ENCODE measurements at places on chromosomes 1 and 21. TPM values are rescaled to one million over a fixed set of nuclear protein-coding genes. Genes with fewer than 3 reads are reported as not detected.

The OR2L2 gene
- 0.18 TPM for total RNA-seq

The FCRL1 gene
- total RNA-seq: 111 TPM

The S100A7A gene
- total RNA-seq: not detected

DNA sequence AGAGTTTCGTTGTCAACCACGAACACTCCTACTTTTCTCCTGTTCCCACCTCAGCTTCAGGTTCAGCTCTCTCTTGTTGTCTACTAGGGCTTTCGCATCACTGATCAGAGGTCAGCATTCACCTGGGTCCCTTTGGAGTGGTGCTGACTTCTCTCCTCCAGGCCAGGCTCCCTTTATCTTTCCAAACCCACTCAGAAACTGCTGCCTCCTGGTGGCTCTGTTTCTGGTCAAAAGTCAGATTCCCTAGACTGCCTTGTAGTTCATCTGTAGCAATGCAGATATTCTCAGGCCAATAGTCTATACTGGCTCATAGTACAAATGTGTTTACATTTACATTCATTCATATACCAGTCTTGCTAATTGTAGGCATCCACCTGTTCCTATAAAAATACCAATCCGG lies 6.4 kb upstream of the ERI3 start:
- no peak overlapping the region for H3K27ac ChIP-seq
- H3K4me3 ChIP-seq: no peak overlapping the region
- no peak for DNase-seq

DNA sequence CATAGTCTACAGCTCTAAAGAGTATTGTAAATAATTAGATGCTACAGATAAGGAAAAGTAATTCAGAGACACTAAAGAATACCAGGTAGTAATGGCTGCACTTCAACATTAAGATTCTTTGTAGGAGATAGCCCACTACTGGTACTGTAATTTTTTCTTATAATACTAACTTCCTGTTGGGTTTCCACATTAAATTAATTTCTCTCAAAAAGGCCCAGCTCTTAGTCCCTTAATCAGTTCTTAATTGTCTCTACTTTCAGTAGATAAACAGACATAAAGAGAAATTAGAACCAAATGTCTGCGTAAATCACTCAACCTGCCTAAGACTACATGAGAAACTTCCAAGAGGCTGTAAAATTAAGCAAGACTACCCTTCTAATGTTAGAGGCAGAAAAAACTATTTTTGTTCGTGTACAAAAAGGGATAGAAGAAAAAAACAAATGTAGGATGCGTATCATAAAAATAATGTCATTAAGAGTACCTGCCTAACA lies 83.4 kb downstream of the NOTCH2 start:
- no peaks in the 10 kb centered on the region for H3K27me3 ChIP-seq
- H3K4me1 ChIP-seq: peaks cover 31% of the 10 kb centered on the region
- peaks cover 58% of the 10 kb centered on the region for H3K36me3 ChIP-seq
- no peak overlapping the region for H3K4me3 ChIP-seq
- H3K27ac ChIP-seq: no peak overlapping the region
- no peak for DNase-seq

DNA sequence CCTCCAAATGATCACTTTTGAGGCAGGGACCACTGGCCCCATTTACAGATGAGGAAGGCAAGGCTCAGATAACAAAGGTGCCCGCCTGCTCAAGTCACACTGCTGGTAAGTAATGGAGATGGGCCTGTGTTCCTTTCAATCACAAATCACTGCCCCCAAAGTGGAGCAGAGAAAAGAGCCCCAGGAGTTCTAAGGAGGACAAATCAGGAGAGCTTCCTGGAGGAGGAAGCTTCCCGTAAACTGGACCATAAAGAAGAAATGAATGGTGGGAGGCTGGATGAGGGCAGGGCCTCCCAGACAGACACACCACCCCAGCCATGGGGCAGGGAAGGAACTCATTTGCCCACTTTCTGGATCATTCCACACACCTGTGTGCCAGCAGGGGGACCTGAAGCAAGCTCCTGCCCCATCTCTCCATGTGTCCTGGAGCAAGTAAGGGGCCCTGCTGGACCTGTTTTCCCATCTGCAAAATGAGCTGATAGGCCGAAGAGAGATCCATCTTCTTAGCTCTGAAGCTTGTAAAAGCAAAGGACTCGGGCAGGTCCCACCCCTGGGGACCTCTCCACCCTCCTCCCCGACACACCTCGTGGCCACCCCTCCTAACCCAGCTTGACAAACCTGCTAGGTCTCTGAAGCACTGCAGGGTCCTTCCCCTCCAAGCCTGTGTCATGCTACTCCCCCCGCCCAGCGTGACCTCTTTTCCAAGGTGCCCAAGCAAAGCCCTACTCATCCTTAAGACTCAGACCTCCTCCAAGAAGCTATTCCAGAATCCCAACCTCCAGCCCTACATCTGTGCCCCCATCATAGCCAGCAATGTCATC lies 5.5 kb downstream of the LAPTM5 start:
- H3K4me3 ChIP-seq: peak overlapping the region; percentile 79
- H3K27me3 ChIP-seq: no peaks in the 10 kb centered on the region
- peaks cover 90% of the 10 kb centered on the region for H3K4me1 ChIP-seq
- no peak for DNase-seq

DNA sequence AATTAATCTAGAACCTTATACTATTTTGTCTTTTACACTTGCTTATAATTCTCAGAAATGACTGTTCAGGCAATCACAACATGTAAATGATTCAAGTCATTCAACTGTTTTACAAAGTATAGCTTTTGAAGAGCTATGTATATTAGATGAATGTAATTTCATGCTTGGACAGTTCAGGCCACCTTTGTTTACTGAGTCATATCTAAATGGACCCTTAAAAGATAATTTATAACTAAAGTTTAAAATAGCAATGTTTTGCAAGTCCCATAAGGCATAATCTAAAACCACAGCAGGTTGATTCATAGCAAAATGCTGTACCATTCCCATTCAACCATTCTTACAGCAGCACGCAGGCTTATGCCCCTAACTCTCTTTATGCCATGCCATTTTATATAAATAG lies 64.8 kb downstream of the PIK3R3 start:
- DNase-seq: no peak
- H3K27me3 ChIP-seq: no peaks in the 10 kb centered on the region
- H3K27ac ChIP-seq: no peak overlapping the region
- no peaks in the 10 kb centered on the region for H3K36me3 ChIP-seq

DNA sequence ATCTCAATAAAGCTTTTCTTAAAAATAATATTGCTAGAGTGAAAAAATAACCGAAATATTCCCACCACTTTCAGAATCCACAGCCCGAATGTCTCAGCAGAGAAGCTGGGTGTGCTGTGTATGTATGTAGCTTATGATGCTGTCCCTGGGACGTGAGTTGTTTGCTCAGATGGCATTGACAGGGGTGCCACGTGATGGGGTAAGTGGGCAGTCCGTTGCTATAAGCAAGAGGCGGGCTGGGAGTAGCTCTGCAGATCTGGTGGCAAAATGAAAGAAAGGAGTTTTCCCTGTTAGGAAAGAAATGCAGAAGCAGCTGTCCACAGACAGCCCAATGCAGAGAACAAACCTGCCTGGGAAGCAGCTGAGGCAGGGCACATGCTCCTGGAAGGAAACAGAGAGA lies 3.8 kb upstream of the FAM20B start:
- H3K27me3 ChIP-seq: no peaks in the 10 kb centered on the region
- DNase-seq: no peak
- peaks cover 12% of the 10 kb centered on the region for H3K4me1 ChIP-seq
- H3K27ac ChIP-seq: no peak overlapping the region
- H3K36me3 ChIP-seq: peaks cover 3% of the 10 kb centered on the region

GRCh38 chr1:98177751-98178150 lies 256.9 kb upstream of the DPYD start:
- H3K4me3 ChIP-seq: no peak overlapping the region
- no peaks in the 10 kb centered on the region for H3K4me1 ChIP-seq
- no peaks in the 10 kb centered on the region for H3K36me3 ChIP-seq
- no peak for DNase-seq
